ENCODE measurements at places on chromosomes 12 and 14. TPM values are rescaled to one million over a fixed set of nuclear protein-coding genes. Genes with fewer than 3 reads are reported as not detected.

Gene MRPL51
- 261 TPM for total RNA-seq

Gene SERPINA10
- total RNA-seq, result not detected

Gene SLC24A4
- 0.24 TPM for total RNA-seq

Gene TAS2R50
- 1.3 TPM for total RNA-seq

Gene WNT1
- not detected for total RNA-seq

Gene DHRS2
- 1.5 TPM for total RNA-seq

Gene FKBP3
- 59.1 TPM for total RNA-seq

Gene TMBIM6
- total RNA-seq, result 970 TPM

Gene ADCY4
- not detected for total RNA-seq

Gene ANKRD33
- not detected for total RNA-seq

Gene NGB
- total RNA-seq, result not detected

Gene TSHR
- total RNA-seq, result not detected

Gene BDKRB2
- total RNA-seq, result not detected

Gene ATF7IP
- total RNA-seq, result 19.4 TPM

Gene STXBP6
- 34.3 TPM for total RNA-seq

Gene TTLL5
- total RNA-seq, result 10.6 TPM

Gene FAM90A1
- not detected for total RNA-seq

Gene ADAM20
- 0.05 TPM for total RNA-seq

Gene BCL11B
- 0.21 TPM for total RNA-seq

Gene RTRAF
- total RNA-seq, result 287 TPM

Gene MANSC4
- 0.37 TPM for total RNA-seq

Gene CLEC1A
- not detected for total RNA-seq

Gene ZDHHC22
- total RNA-seq, result 0.13 TPM

Gene TIMM9
- 39.0 TPM for total RNA-seq

Gene PARPBP
- total RNA-seq, result 24.2 TPM

Gene EPYC
- 0.87 TPM for total RNA-seq

Gene KRT83
- total RNA-seq, result not detected

Gene TAS2R10
- total RNA-seq, result 0.13 TPM

Gene CCDC197
- not detected for total RNA-seq

Gene RNASE7
- not detected for total RNA-seq

Gene EPS8
- 193 TPM for total RNA-seq

Gene REP15
- 1.4 TPM for total RNA-seq
